ENCODE measurements at places on chromosomes 4 and X.

- DNase-seq = no peak
These were observed at the start of gene SCRG1 for GRCh38 chr4:173398779-173399415. Gene SCRG1 (minus strand): TSS chr4:173399116. CDS start chr4:173391414, 7,702 bp downstream.

DNA sequence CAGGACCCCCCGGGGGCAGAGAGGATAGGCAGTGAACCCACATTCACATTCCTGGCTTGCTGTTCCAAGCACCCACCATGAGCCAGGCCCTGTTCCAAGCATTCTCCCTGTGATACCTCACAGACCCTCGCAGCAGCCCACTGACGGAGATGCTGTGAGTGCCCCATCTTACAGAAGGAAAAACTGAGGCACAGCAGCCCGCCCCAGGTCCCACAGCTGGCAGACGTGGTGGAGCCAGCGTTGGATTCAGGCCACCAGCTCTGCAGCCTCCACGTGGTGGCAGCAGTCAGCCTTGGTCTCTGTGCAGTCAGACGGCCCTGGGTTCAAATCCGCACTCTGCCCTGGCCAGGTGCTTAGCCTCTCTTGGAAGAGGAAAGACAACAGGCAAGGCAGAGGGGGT lies 16.8 kb downstream of the MAN2B2 start:
- DNase-seq = no peak

- DNase-seq = no peak
These were observed 149.5 kb upstream of the MBNL3 start for GRCh38 chrX:132638313-132638712.

GRCh38 chr4:73612032-73612431 lies 8.2 kb downstream of the RASSF6 start:
- DNase-seq = no peak

- DNase-seq = no peak
These were observed 554.9 kb downstream of the KLHL4 start for GRCh38 chrX:88072339-88073030.

DNA sequence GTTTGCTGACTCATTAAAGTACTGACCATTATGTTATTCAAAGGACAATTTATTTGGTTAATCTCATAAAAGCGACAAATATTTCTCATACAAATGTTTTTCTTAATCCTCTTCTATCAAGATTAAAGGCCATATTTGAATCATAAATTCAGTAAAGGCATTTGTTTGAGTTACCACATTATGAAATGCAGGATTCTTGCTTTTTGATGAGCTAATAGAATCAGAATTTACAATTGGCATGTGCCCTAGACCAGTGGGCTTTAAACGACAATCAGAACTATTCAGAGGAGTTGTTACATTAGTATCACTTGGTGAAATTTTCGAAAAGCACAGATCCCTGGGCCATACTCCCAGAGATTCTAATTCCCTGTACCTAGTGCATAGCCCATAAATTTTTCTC lies 55.3 kb downstream of the KLHL4 start:
- DNase-seq = no peak

DNA sequence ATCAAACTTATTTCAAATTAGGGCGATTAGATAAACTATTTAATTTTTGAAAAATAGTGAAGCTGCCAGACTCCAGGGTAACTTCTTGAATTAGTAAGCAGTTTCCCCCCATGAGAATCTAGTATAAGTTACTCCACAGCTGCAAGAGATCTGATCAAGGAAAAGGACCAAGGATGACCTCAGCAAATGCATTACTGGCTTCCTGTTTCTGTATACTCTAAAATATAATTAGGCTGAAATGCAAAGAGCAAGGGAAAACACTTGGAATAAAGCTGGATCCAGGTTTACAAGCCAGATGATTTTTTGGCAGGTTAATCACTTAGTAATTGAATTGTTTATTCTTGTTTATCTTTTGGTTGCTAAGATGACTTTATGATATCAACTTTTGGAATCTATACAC lies 13.4 kb upstream of the P2RY10 start:
- no peak for DNase-seq

DNA sequence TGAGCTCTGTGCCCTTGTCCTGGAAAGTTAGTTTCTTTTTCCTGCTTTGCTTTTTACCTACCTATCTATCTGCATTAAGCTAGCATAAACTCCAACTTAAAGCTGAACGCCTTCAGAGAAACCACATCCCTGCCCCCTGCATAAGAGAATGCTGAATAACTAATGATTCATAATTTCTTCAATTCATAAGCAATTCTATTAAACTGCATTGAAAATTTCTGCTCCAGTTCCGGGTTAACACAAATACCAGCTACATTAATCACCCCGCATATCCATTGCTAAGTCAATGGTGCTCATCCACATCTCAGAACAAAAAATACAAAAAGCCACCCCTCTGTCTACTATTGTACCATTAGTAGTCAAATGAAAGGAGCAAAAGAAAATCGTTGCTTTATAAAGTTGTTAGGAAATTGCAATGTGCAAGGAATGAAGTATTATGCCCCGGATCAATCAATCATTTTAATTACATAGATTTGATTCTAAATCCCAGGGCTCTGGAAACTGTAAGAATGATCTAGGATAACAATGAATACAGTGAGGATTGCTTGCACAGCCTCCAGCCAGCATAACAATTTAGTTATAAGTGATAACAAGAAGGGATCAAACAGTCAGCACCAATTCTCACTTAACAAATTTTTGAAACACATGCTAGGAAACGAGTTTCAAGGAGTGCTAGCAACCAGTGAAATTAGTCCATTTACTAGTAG lies 106.8 kb downstream of the ELOVL6 start:
- DNase-seq = no peak

DNA sequence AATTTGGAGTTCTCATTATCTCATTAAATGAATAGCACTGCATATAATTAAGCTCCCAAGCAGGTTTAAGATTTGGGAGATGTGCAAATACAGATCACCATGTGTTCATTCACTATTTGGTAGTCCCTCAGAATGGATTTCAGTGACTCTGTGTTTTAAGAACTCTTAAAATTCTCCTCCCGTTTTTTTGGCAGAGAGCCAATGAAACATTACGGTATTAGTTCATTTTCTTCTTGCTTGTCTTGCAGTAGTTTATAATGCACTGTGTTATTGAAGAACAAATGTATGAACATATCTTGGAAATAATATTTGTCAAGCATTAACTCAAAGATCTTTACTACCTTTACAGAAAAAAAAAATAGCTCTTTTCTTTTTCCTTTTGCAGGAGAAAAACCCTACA lies 32.7 kb downstream of the KLF3 start:
- no peak for DNase-seq

DNA sequence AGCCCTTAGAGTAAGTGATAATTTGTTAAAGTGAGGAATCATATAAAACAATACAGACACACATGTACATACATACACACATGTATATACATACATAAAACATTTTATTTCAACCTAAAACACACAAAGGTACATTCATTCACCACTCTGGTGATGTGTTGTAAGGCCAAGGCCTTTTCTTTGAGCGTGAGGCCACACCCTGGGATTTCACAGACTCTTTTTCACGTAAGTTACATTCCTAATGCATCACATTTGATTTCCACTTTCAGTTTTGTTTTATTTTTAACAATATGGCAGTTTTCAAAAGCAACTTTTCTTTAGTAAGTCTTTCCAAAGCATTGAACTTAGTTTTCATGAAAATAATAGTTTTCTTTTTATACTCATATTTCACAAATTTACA lies 170.7 kb downstream of the COL4A6 start:
- DNase-seq = no peak

GRCh38 chr4:122480655-122481487 lies 24.3 kb upstream of the IL2 start:
- DNase-seq = no peak

DNA sequence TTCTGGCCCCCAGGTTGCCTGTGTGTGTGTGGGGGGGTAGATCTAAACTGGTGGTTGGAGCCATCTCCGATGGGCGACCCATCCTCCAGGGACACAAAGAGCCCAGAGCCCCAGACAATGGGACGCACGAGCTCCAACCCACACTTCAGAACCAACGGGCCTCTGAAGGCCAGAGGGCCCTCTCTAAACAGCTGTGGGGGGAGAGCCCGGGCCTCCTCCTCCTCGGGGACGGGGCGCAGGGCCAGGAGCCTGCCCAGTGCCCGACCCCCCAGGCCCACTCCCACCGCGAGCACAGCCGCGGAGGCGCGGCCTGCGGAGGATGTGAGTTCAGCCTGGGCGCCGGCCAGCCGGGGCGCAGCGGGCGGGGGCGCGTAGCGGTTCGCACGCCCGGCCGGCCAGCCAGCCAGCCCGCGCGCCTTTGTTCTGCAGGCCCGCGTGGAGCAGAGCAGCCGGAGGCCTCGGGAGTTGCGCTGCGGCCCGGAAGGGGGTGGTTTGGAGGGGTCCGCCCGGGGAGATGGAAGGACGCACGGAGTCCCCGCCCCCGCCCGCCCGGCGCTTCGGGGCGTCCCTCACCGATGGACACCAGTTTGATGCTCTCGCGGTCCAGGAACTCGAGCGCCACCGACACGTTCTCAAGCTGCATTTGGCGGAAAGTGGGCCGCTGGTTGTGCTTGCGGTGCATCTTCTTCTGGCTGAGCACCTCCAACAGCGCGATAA lies 4.0 kb downstream of the FLNA start:
- DNase-seq = no peak

DNA sequence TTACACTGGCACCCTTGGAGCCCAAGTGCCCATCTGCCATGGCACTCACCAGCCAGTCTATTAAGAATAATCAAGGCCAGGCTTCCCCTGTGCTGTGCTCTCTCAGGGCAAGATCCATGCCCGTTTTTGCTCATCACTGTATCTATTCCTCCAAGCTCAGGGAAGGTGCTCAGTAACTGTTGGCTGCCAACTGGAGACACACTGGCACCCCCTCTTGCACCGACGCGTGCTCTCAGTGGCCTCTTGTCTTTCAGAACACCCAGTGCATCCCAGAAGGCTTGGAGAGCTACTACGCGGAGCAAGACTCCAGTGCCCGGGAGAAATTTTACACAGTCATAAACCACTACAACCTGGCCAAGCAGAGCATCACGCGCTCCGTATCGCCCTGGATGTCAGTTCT lies 30.1 kb downstream of the NSG1 start:
- no peak for DNase-seq

GRCh38 chr4:79634111-79634510 lies 226.1 kb upstream of the GK2 start:
- no peak for DNase-seq

GRCh38 chr4:26061248-26061986 lies 147.4 kb downstream of the SMIM20 start:
- DNase-seq = no peak

Data from stimulated activated CD4-positive, alpha-beta T cell treated with anti-CD3 and anti-CD28 coated beads, Interleukin-4, amount 100 ng/mL, for 4 hours (primary cell).